ENCODE measurements at places on chromosomes 12 and 14.

DNA sequence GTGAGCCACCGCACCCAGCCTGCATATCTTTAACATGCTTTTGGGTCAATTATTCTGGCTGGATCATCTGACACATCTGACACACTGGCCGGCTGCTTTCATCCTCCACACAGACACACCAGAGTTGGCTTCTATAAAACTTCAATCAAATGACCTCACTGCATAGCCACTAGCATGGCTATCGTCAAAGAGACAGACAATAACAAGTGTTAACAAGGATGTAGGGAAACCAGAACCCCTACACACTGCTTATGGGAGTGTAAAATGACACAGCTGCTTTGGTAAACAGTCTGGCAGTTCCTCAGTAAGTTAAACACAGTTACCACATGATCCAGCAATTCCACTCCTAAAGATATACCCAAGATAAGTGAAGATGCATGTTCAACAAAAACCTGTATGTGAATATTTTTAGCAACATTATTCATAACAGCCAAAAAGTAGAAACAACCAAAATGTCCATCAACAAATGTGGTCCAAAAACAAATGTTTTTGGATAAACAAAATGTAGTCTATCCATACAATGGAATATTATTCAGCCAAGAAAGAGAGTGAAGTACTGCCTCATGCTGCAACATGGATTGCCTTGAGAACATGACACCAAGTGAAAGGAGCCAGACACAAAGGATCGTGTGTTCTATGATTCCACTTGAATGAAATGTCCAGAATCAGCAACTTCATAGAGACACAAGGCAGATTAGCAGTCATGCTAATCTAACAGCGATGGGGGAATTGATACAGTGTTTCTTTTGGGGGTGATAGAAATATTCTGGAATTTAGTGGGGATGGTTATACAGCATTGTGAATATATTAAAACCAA is 10.1 kb downstream of the KDM2B start:
- DNase-seq = no peak

DNA sequence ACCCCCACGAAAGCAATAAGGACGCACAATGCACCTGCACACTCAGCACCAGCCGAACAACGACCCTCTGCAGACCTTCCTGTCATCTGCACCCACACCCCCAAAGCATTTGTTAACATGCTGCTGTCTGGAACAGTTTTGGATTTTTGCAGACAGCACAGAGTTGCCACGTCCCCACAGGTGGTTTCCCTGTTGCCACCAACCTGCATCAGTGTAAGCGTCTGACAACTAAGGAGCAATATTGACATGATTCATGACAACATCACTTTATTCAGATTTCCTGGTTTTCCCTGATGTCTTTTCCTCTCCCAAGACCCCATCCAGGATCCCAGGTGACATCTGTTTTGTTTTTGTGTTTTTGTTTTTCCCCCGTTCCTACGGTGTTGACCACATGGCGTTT is 150.7 kb upstream of the C14orf180 start:
- DNase-seq = no peak

- no peak for DNase-seq
Observed at GRCh38 chr12:28872654-28873268, 276.3 kb upstream of the FAR2 start.

- DNase-seq = no peak
Observed at GRCh38 chr14:71541973-71542690, 390.1 kb upstream of the RGS6 start.

- DNase-seq = no peak
Observed at GRCh38 chr14:20346713-20347112, 3.3 kb downstream of the PARP2 start.

DNA sequence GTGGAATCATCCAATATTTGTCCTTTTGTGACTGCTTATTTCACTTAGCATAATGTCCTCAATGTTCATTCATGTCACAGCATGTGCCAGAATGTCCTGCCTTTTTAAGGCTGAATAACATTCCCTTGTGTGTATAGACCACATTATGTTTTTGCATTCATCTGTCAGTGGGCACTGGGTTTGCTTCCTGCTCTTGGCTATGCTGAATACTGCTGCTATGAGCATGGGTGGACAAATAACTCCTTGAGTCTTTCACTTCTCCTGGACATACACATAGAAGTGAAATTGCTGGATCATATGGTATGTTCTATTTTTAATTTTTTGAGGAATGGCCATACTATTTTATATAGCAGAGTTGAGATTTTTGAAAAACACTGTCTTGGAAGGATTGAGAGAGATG is 46.9 kb downstream of the GPR68 start:
- no peak for DNase-seq

DNA sequence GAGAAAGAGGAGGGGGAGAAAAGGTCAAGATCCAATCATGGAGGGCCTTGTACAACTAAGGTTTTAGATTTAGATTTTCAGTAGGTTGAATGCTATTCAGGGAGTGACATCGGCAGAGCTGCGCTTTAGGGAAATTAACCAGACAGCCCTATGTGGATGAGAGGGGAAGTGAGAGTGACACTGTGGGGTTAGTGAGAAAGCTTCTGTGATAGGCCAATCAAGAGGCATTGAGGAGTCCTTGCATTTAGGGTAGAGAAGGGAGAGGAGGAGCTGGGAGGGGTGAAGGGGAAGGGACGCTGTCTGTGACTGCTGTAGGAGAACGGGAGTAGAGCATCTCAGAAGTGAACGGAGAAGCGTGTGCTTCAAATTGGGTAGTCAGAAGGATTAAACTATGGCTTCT is 3.4 kb downstream of the HSD17B6 start:
- DNase-seq = no peak

DNA sequence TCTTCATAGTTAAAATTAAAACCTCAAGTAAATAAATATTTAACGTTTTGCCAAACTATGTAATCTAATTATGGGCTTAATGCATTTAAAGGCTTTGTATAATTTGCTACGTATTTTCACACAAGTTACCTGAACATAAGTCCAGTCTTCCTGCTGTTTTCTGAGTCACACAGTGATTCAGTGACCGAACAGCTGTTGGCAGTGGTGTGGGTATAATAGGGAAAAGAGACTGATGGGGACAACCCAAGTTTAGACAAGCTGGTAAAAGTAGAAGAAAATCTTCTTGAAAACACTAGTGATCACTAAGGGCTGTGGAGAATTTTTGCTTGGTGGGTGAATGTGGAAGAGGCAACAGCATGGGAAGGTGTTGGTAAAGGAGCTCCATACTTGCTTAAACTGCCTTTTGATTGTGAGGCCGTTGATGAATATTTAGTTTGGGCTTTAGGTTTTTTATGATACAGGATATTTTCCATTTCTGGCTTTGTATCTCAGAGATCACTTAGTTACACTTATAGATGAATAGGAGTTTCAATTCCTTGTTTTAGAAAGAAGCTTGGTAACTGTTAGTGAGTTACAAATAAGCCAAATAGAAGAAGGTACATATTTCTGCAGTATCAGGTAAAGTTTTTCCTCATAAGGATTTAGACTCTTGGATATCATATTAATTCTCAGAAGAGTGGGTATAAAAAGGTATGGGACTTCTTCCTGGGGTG is 23.9 kb downstream of the LRRK2 start:
- DNase-seq = no peak

- DNase-seq = no peak
Observed at GRCh38 chr12:77954206-77954555, 123.5 kb downstream of the NAV3 start.

DNA sequence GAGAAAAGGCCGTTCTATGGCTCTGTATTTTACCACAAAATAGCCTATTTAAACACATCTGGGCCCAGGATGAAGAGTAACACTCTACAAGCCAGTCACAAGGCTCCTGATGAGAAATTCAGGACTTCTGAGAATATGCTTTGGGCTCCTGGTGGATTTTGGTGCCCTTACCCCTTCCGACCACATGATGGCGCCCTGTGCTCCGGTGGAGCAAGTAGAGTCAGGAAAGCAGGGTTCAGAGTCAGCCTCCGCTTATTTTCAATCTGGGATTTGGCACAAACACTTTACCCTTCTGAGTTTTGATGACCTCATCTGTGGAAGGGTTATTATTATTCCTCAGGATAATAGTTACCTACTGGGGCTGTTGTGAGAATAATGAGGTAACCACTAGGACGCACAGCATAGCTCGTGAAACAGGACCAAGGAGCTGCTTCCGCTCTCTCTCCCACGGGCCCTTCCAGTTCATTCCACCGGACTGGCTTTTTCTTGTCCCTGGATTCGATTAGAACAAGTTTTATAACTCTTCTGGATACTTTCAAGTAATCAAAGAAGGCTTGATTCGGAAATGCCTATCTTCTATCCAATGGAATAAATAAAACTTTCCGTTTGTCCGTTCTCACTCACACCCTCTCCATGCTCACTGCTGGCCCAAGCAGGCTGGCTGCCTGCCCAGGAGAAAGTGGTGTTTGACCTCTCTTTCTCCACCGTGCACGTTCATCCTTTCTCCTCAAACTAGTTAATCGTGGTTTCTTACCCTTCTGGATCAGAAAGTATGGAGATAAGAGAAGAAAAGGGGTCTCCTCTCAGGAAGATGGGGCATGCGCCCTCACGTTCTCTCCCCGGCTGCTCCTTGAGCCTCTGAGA is 104.6 kb downstream of the GALC start:
- DNase-seq = no peak

- no peak for DNase-seq
Observed at GRCh38 chr14:67892466-67893100, 73.0 kb downstream of the RAD51B start.

DNA sequence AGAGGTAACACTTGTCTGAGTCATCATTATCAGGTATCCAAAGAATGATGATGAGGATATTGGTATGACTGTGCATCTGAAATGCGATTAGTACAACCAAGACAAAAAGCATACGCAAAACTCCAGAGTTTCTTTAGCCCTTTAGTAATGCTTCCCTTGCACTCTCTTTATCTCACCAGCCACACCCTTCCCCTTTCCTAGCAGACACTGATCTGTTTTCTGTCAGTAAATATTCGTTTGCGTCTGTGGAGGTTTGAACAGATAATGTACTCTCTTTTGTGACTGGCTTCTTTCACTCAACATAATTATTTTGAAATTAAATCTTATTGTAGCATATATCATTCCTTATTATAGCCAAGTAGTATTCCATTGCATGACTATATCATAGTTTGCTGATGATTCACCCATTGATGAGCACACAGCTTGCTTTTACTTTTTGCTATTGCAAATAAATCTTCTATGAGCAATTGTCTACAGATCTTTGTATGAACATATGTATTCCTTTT is 775.7 kb downstream of the SLC6A15 start:
- no peak for DNase-seq

DNA sequence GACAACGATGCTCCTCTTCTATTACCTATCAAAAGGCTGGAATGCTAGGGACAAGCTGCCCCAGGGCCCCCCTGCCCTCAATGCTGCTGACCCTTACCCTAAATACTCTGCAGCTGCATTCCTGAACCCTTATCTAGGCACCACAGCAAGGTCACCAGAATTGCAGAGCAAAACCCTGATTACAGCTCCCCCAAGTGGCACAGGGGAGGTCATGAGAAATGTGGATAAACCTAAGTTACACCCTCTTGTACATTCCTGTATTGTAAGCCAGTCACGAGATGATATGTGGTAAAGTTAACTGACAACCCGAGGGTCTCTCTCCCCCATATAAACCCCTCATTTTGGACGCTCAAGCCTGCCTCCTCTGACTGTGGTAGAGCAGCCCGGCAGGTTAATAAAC is 411.8 kb upstream of the STXBP6 start:
- DNase-seq = no peak

- DNase-seq = no peak
Observed at GRCh38 chr12:104498211-104498801, 41.6 kb downstream of the CHST11 start.

DNA sequence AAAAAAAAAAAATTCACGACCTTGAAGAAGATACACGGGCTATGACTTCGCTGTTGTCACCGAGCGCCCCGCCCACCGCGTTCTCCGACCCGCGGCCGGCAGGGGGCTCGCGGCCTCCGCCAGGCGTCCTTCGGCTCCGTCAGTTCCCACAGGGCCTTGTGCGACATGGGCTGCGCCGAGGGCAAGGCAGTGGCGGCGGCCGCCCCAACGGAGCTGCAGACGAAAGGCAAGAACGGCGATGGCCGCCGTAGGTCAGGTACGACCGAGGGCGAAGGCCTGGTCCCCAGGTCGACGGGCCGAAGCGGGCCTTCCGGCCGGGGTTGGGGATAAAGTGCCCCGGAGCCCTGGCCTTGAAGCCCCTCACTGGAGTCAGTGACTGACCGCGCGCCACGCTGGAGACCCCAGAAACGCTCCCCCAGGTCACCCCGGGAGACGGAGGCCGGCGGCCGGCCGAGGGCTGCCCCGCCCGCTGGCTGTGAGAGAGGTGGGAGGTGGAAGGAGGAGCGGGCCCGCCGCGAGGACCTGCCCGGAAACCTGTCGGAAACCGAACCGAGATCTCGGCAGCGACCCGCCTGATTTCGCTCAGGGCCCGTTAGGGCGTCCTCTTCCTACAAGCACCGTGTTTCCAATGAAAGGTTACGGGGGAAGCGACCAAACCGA is at the start of gene TXNRD1:
TXNRD1 (plus strand) TSS at position 142 of the 660 bp plus-strand sequence; CDS start at position 166, 24 bp downstream.
- peak; percentile 75 for DNase-seq

DNA sequence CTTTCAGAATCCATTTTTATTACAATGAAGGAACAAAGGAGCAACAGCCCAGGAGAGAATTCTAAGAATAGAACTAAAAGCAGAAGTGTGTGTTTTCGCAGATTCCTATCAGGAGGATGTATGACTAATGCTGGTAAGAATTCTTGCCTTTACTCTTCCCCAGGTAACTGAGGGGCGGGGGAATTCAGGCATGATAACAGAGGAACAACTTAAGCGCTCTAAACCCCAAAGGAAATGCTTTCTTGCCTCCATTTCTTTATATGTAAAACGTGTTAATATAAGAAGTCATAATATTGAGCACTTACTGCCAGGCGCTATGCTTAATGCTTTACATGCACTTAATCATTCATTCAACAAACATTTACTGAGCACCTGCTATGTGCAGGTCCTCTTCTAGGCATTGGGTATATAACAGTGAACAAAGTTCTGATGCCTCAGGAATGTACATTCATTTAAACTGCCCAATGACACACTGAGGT is 4.5 kb downstream of the HCAR1 start:
- DNase-seq = no peak

- DNase-seq = no peak
Observed at GRCh38 chr14:51823706-51824105, 36.7 kb upstream of the GNG2 start.

DNA sequence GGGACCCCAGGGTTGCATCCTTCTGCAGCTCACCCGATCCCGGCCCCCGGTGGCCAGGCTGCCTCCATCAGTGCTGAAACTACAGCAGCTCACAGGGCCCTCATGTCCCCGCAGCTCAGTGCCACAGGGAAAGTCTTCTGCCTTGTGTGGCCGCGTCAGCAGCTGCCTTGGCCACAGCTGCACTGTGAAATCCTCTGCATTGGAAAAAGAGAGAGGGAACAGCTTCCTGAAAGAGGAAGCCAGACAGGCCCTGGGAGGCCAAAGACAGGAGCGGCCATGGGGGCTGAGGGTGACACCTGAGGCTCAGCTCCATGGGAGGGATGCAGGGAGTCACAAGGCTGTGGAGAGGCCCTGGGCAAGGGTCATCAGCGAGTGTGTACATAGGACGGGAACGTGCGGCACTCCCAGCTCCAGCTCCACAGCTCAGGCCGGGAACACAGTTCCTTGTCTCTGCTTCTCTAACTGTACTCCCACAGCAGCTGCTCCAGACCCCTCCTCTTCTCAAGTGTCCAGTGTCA is 32.7 kb downstream of the PARP2 start:
- no peak for DNase-seq

Measured in central memory CD8-positive, alpha-beta T cell (primary cell).